ENCODE measurements at places on chromosomes 7 and 10.

- no peak for DNase-seq
Observed at GRCh38 chr7:77679608-77680007, 16.7 kb upstream of the RSBN1L start.

GRCh38 chr10:130777507-130778165 is 533.9 kb downstream of the TCERG1L start:
- no peak for DNase-seq

- DNase-seq: no peak
Observed at GRCh38 chr7:155794196-155794595, 18.1 kb downstream of the SHH start.

DNA sequence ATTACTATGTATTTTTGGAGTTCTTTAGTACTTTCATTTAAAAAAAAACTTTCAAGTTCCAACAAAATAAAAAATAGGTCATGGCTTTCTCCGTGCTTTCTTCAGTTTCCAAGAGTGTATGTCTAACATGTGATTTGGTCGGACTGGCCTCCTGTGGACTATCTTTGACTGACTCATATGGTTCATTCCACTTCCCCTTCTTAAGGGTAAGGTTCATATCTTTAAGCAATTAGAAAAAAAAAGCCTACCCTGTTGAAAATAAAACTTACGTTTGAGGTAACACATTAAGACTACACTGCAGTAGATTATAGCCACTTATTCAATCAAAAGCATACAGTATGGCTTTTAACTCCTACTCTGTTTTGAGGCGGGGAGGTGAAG is 112.8 kb upstream of the AHR start:
- DNase-seq: peak; percentile 53

- no peak for DNase-seq
Observed at GRCh38 chr7:97733276-97734161, 1.6 kb downstream of the TAC1 start.

GRCh38 chr7:28028471-28028870 is 152.1 kb downstream of the JAZF1 start:
- no peak for DNase-seq

- DNase-seq: no peak
Observed at GRCh38 chr7:76333511-76334101, 25.2 kb downstream of the YWHAG start.

DNA sequence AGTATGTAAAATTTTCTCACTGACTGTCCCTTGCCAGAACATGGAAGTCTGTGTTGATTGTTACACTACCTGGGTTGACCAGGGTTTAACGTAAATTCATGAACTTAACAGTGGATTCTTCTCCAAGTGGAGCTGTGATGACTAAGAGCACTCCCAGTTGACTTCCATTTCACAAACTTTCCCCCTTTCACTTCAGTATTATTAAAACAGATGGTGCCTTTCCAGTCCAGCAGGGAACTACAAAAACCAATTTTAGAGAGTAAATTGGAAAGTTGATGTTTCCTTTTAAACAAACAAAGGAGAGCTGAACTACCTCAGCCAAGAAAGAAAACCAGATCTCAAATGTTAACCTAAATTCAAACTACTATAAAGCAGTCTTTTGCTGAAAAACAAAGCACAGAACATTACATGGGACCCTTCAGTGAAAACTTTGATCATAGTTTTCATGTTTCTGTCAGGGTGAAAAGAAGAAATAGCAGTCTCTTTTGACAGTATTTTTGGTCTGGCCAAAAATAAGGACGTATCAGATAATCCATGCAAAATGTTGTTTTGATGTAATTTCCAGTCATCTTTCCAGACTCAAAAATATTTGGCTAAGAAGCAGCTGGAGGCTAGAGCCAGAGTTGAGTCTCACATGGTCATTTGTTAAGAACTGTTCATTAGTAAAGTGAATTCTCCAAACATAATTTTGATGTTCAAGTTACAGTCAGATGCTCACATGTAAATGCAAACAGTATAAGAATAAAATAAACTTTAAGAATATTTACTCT is 479.9 kb upstream of the AKR1E2 start:
- DNase-seq: no peak

DNA sequence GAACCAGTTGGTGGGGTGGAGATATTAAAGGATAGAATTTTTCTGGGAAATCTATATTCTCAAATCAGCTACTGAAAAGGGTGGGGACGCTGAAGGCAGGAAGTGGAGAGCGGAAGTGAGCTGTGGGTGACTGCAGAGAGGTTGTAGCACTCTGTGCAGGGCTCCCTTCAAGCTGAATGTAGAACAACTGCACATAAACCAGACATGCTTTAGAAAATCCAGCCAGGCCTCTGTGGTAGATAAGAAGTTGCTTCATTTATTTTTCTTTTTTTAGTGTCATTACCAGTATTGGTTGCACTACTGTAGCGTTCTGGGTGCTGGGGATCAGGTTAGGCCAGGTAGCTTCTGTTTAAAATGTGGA is 127.8 kb downstream of the CELF2 start:
- DNase-seq: no peak

GRCh38 chr7:142647749-142648148 is 101.5 kb upstream of the PRSS1 start:
- no peak for DNase-seq

DNA sequence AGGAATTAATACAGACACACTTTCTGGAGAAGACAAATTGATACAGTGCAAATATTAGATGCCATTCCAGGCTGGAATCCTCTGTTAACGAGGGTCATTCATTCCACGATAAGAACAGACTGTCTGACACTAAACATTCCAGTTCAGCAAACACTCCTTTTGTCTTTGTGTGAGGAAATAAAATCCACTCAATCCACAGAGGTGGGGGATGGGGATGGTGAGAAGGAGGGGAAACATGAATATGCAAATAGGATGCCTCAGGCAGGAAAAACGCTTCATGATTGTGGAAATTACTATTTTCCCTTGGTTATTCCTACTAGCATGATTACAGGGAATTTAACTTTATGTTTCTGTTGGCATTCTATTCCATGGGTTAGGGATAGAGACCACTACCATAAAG is 196.9 kb upstream of the CDCA7L start:
- DNase-seq: no peak

DNA sequence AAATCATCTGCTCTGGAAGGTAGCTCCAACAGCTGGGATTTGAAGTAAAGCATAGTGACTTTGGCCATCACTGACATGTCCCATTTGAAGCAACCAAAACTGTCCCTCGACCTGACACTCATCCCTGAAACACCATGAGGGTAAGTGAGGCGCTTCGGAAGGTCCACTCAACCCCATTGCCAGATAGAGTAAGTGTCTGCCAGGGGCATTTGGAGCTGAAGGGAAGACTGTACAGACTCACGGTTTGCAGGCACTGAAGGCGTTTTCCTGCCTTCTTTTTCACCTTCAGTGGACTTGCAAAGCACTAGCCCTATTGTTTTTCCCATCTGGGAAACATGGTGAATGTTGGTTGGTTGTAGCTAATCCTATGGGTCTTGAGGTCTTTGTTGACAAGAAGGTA is 57.6 kb downstream of the IKZF1 start:
- DNase-seq: no peak

DNA sequence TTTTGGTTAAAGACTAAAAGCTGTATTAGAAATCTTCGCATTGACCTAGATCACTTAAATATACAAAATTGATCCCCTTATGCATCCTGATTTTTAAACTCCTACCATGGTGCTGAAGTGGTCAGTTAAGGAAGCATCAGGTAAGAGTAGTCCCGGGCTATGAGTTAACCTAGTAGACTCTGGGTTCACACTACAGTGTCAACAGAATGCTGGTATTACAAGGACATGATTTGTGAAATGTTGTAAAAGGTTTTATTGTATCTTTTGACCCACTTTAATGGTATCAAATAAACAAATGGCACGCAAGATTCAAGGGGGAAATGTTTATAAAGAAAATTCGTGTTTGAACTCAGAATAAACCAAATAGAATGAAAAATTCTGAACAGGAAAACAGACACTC is 36.8 kb downstream of the RTKN2 start:
- DNase-seq: no peak

DNA sequence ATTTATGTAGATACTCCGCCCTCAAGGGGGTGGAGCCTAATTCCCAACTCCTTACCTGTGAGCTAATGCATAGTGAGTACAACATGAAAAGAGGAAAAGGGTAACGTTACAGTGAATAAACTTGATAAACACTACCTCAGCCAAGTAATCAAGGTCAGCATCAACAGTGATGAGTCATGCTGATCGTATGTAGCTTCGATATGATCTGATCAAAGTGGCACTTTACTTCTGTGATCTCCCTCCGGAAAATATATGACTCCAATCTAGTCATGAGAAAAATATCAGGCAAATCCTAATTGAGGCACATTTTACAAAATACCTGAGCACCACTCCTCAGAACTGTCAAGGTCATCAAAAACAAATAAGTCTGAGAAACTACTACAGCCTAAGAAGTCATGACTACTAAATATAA is 70.4 kb downstream of the VTI1A start:
- DNase-seq: no peak

GRCh38 chr10:88386821-88387773 is 196.0 kb downstream of the RNLS start:
- DNase-seq: peak; percentile 67

GRCh38 chr7:29177963-29178600 is 16.5 kb upstream of the CHN2 start:
- DNase-seq: no peak

DNA sequence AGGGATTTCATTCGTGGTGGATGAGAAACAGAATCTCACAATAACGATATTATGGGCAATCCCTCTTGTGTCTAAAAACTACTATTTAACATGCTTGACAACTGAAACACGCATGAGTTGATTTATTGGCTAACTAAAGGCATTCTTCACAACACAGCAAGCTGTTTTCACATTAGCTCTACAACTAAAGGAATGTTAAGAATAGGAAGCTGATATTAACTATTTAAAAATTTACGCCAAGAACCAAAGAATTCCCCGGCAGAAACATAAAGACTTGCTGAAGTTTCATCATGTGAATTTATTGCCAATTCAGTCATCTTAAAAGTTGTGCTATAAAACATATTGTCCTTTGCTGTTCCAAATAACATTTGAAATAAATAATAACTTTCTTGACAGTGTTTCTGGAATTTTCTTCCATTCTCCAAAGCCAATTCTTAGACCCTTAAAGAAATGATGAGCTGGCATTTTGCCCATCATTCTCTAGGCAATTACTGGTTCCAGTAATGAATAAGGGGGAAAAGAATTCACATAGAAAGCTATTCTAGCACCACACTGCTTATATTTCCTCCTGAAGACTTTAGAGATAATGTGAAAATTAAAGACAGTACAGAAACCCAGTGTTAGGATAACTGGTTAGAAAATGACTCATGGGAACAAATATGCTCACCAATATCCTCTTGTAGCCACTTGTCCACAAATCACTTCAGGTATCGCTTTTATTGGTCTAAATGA is 233.1 kb downstream of the PARD3 start:
- no peak for DNase-seq

- no peak for DNase-seq
Observed at GRCh38 chr10:13441476-13441875, 87.3 kb downstream of the BEND7 start.

DNA sequence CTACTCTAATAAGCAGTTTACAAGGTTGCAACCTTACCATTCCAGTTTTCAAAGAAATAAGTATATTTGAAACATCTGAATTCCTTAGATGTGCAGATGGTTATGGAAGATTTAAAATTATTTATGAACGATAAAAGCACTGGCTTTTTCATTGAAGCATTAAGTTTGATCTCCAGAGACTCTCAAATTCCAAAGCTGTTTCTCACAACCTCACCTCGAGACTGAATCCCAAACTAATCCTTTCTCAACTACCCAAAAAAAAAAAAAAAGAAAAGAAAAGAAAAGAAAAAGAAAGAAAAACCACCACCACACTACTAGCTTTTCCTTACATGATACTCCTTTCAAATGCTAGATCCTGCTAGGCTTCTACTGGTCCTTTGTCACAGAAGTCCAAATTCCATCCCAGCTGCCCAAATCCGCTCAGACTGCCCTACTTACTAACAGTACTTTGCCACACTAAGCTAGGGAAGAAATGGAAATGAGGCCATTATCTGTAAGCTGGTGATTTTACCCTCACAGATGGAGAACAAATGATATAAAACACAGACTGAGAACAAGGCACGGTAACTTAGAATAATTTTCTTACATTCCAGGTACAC is 100.6 kb upstream of the CDK1 start:
- no peak for DNase-seq

GRCh38 chr10:8677642-8678041 is 623.2 kb downstream of the GATA3 start:
- DNase-seq: no peak

- DNase-seq: no peak
Observed at GRCh38 chr10:75600833-75601232, 169.4 kb downstream of the LRMDA start.

- no peak for DNase-seq
Observed at GRCh38 chr10:24150853-24151252, 58.1 kb upstream of the KIAA1217 start.

GRCh38 chr10:50360077-50360850 is 108.9 kb upstream of the ASAH2 start:
- peak; percentile 33 for DNase-seq

DNA sequence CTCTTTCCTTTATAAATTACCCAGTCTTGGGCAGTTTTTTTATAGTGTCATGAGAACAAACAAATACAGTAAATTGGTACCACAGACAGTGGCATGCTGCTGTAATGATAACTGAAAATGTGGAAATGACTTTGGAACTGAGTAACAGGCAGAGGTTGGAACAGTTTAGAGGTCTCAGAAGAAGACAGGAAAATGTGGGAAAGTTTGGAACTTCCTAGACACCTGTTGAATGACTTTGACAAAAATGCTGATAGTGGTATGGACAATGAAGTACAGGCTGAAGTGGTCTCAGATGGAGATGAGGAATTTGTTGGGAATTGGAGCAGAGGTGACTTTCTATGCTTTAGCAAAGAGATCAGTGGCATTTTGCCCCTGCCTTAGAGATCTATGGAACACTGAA is 1128.4 kb upstream of the POT1 start:
- DNase-seq: no peak

DNA sequence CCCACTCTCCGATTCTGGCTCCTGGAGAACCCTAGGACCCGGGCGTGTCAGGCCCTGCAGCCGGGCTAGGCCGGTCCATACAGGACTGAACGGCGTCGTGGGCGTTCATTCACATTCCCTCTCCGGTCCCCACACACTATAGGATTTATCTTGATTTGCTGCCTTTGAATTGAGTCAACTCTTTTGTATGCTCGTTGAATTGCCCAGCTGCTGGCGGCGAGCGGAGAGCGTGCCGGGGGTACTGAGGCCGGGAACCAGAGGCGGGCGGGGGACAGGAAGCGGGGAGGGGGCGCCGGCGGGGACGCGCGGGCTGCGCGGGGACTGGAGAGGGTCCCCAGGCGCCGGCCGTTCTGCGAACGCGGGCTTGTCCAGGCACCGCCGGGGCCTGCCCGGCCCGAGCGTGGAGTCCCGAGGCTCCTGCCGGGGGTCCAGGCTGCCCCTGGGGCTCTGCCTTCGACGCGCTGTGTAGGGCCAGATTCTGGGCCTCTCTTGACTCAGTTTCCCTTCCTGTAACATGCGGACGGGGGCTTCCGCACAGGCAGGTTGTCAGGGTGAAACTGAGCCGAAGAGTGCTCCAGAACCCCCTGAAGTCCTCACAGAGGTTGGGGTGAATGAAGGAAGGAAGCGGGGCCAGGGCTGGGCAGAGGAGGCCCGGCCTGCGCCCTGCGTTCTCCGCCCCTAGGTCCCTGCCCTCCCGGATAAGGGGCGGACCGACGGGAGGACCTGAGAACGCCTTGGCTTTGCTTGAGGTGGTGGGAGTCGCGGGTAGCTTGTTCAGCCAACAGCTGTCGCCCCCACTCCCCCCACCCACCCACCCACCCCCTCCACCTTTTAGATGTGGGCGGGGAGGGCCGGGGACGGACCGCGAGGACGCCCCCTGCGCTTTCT is 769 bp upstream of the ELFN1 start:
- no peak for DNase-seq

GRCh38 chr10:74934100-74934812 is 107.9 kb downstream of the KAT6B start:
- no peak for DNase-seq

Data from stromal cell of bone marrow (primary cell).